Left hindlimb (tissue), 1 donor: ENCODE measurements at places on chromosomes 1 and 21.

DNA sequence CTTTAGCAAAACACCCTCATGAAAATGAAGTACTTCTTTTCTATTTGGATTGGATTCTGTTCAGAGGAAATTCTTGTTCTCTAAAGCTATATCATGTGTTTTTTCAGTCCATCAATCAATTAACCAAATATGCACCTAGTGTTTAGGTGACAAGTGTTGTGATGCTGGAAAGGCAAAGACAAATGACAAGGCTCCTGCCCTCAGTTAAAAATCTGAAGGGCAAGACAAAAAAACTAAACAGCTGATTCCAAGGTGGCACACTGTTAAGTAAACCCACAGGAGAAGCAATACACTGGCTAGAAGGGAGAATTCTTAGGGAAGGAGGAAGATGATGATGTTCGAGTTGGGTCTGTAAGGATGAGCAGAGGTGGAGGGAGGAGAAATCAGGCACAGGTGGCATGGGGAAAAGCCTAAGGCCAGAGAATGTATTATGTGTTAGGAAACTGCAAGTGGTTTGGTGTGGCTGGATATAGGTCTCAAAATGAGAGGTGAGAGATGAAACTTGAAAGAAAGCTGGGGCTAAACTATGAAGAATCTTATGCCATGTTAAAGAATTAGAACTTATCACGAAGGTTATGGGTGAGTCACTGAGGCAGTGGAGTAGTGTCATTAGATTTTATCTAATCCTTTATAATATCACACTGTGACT, 51.8 kb upstream of the GFI1 start:
- no peak for DNase-seq

DNA sequence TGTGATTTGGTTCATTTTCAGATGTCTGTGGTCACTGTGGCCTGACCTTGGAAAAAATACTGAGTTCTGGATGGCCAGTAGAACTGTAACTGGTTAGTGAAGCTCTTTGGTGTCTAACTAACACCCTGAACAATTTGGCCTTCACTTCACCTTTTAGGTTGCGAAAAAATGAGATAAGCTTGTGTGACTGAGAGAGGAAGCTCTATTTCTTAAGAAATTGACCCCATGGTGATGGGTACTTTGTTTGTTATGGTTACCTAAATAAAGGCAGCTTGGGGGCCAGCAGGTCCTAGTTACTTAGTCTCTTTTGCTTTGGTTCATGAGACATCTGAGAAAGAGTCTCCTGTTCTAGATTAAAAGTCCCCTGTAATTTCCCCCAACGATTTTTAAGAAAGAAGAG, 181.6 kb downstream of the ZNF326 start:
- DNase-seq = no peak

DNA sequence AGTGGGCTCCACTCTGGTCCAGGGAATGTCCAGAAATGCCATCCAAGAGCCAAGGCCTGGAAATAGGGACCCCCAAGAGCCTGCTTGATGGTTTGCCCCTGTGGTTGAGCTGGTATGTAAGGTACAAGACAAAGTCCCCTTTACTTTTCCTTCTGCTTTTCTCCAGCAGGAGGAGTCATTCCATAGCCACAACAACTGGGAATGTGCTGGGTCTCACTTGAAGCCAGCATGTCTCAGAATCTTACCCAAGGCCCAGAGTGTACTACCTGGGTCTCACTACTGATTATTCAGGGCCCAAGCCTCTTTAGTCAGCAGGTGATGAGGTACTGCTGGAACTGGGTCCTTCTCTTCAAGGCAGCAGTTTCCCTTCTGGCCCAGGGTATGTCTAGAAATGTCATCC, 62.1 kb upstream of the CD55 start:
- DNase-seq = no peak

- no peak for DNase-seq
Observed at GRCh38 chr1:51342591-51343206, 12.3 kb upstream of the TTC39A start.

DNA sequence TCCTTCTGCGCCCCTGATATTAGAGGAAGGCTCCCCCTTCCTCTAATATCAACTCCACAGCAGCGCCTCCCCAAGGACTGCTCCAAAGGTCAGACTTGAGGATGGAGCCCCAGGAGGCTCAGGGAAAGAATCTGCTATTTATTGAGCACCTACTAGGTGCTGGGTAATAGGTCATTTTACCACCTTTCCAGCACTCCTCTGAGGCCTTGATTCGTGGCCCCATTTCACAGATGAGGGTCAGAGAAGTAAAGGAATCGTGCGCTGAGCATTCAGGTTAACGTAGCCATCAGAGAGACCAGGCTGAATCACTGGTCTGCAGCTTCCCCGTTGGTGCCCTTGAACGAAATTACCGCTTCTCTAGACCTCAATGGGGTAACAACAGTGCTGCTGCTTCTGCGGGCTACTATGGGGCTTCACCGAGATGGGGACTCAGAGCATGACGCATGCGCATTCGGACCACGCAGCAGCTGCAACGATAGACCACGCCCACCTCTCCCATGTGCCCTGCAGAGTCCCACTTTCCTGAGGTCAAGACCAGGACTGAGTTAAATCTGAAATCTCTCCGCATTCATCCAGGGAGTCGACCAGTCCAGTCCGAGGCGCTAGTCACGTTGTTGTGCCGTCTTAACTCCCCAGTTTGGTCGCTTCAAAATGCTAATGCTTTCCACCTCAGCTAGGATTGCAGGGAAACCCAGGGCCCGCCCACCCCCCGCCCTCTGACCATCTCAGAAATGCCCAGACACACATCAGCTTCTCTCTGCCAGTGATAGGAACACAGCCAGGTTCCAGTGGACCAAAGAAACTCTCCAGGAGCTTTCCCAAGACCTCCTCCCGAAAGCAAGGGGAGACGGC, 12.9 kb downstream of the CAMK2N1 start:
- DNase-seq = no peak

- no peak for DNase-seq
Observed at GRCh38 chr1:2777424-2778219, 23.9 kb downstream of the TTC34 start.

GRCh38 chr1:150775276-150775675, 9.7 kb upstream of the CTSS start:
- DNase-seq = no peak

DNA sequence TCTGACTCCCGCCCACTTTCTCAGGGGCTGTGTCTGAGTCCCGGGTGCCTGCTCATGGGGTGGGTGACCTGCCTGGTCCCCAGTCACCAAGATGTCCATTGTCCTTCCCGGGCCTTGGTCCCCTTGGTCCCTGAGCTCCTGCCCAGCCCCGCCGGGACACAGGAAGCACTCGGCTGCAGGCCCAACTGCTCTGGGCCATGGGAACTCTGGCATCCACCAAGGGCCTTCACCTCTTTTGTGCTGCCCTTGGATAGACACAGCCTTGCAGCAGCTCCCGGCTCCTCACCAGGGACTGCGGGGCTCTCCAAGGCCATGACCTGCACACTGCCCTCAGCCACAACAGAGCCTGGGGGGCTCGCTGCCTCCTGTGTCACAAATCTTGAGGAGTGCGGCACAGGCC, 22.1 kb upstream of the MX1 start:
- no peak for DNase-seq

DNA sequence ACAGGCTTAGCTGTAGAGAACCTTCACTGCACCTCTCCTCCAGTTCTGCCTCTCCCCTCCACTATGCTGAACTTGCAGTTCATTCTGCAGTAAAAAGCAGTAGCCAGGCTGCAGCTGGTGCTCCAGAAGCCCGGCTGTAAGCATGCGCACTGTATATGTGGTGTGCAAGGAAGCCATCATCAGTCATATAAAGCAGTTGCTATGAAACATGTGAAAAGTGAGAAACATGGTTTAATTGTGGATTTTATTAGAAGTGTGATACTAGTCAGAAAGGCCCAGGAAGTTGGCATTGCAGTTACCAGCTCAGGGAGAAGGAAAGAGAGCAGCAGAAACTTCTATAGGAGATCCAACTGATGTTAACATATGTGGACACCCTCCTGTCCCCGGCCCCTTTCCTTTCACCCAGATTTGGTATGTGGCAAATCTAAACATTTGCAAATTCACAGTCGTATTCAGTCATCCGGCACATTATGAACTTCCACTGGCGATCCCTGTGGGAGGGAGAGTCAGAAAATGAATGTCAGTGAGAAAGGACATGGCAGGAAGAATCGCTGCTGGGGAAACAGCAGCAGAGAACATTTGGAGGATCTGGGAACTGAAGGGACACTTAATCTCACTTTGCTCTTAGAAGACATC, 32.8 kb downstream of the DPT start:
- DNase-seq = no peak

- DNase-seq = peak; percentile 79
Observed at GRCh38 chr1:21511579-21512522, 2.6 kb downstream of the ALPL start.

DNA sequence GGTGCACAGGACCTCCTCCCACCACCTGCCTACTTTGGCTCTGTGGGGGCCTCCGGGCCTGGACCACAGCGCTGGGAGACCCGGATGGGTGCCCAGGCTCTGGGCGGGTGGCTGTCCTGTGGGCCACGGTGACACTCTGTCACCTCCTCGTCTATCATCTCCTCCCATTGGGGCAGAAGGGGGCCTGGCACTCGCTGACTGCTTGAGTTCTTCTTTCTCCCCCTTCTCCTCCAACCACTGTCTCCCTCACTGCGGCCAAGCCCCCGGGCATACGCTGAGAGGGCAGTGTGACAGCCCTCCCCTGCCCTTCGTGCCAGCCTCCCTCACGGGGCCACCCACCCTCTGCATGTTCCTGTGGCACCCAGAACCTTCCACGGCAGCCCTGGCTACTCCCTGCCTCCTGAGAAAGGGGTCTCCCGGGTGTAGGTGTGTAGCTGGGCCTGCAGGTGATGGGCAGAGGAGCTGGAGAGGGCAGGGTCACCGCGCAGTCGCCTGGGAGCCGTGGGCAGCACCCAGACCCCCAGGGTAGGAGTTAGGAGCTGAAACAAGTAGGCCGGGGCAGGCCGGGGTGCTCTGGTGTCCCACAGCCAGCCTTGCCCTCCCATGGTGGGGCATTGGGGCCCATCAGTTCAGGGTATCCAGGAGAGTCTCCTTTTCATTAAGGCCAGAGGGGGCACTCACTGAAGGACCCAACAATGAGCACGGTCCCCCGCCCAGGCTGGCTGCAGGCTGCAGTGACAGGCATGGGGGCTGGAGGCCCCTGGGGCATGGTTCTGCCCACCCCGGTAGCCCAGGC, 9.2 kb upstream of the ARF1 start:
- DNase-seq = no peak

DNA sequence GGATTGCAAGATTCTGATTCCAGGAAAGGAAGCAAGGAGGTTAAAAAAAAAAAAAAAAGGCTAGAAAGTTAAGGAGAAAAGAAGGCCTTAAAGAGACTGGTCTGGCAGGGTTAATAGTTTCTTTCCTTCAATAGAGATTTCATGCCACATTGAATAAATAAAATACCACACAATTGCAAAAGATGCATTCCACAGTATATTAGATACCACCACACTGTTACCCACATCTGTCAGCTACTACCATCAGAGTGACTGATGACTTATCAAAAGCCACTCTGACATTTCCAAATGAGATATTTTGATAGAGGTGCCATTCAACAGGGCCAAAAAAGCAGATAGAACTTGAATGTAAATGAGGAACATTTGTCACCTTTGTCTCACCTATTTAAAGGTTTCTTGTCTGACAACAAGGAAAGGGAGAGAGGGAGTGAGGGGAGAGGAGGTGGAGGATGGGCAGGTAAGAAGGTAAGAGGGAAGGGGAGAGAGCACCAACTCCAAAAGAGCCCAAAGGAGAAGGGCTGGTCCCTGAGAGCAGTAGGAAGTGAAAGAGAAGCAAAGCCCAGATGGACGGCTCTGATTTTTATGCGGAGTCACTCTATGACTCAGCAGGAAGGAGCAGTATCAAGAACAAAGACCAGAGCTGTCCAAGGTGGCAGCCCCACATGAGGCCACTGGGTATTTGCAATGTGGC, 38.3 kb downstream of the LRRN2 start:
- DNase-seq = no peak

GRCh38 chr1:161172349-161172748, 5.0 kb downstream of the B4GALT3 start:
- no peak for DNase-seq

GRCh38 chr1:29398431-29398830, 162.1 kb downstream of the PTPRU start:
- no peak for DNase-seq

GRCh38 chr1:1554926-1555915, 14.8 kb upstream of the TMEM240 start:
- no peak for DNase-seq

DNA sequence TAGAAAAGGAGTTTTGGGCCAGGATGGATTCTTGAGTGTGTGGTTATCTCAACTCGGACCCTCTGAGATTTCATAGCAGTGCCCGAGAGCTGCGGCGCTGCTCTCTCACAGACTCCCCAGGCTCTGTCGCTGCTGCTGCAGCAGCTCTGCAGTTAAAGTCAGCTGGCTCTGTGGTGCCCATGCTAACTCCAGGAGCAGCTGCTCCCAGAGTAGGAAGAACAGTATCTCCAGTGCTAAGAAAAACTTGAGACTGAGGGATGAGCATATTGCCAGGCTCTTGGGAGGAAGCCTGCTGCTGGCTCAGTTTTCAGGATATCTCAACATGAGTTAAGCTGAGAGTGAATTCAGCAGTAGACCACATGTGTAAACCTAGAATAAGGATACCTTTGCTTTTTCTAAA, 4.5 kb downstream of the LCE2D start:
- DNase-seq = no peak

DNA sequence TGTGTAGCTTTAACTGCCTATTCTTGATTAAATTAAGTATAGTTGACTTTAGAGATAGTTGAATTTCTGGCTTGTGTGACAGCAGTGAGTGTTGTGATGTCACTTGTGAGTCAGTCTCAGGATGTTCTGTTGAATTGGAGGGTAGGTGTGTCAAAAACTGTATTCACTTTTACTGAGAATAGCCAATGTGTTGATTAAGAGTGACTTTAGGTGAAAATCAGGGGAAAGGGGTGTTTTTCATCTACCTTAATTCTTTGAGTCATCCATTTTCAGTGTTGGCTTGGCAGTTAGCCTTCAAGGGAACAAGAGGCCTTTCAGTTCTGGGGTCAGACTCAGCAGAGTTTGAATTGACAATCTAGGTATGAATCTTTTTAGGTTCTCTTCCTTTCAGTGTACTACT, 75.9 kb downstream of the CDC14A start:
- no peak for DNase-seq

DNA sequence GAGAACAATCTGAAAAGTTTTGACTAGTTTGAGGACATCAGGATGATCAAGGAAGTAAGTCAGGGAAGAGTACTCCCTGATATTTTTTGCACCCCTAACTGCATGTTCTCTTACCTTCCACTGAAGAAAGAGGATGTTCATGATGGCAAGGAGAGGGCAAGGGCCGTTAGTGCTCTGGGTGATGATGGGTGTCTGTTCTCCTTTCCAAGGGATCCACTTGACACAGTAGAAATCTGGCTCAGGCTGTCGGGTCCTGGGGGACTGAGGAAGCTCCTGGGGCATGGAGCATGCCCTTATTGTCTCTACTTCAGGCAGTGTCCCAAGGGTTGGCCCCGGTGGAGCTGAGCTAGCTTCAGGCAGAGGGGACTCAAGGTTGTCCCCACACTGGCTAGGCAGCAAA, 4.7 kb downstream of the MINDY1 start:
- no peak for DNase-seq

- no peak for DNase-seq
Observed at GRCh38 chr1:226444901-226445300, 37.0 kb upstream of the PARP1 start.
